Forelimb muscle (tissue), 1 donor: ENCODE measurements at places on chromosomes 4 and X.

DNA sequence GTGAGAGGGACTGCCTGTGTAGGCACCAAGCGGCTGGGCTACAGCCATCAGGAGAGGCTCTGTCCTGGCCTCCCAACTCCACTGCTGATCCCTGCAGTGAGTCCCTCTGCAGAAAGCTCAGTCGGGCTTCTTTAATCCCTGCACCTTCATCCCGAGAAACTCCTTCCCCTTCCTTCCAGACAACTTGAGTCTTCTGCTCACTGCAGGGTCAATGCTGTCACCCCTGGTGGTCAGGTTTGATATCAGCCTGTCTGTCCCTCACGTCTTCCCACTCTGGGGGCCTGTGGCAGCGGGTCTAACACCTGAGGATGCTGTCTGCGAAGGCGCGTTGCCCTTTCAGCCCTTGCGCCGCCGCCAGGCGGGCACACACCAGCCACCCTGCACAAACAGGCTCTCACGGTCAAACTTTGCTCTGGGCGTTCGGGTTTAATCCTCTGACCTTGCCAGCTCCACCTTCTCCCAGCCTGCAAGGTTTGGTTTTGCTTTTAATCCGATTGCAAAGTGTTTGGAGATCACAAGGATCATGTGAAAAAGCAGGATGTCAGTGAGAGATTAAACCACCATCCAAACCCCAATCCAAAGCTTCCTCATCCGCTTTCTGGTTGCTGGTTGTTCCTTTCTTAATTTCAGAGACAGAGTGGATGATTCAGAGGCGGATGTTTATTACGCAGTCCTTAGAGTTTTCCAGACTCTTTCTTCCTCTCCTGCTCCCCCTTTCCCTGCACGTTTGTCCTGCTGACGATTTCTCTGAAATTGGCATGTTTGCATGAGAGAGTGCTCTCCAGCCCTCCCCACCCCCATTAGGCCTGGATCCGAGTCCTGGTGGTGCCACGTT, 74.8 kb upstream of the SLC34A2 start:
- DNase-seq: no peak

DNA sequence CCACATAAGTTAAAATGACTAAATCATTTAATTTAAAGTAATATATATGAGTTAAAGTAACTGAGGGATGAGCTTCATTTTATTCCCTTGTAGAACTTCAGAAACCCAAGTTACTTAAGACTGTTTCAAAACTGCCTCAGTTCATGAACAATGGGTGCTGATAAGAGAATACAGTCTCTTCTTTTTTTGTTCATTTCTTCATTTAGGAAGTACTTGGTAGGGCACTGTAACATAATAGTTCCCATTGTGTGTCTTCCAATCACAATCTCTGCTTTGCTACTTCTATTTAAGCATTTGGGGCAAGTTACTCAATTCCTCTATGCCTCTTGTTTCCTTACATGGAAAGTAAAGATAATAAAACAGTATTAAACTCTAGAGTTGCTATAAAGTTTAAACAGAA, 50.4 kb downstream of the HHIP start:
- DNase-seq: no peak

DNA sequence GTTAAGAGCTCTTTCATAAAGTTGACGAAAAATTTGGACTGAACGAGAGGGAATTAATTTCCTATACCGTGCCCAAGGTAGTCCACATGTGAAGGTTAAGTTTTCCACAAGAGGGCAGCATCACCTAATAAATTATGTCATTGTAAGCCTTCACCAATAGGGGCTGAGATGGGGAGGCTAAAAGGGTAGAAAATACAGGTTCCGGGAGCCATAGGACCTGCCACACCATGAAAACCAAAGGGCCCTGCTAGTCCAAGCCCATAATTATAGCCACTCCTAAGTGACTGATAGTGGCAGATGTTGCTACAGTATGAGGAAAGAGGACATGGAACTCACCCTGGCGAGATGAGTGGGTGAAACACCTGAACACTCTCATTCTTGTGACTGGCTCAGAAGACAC, 122.2 kb downstream of the SHROOM4 start:
- no peak for DNase-seq

GRCh38 chrX:68989865-68990606, 161.2 kb downstream of the EFNB1 start:
- no peak for DNase-seq

GRCh38 chr4:146029147-146029546, 90.5 kb upstream of the ZNF827 start:
- DNase-seq: no peak

- DNase-seq: no peak
Measured at GRCh38 chr4:59091146-59092142, 1981.3 kb upstream of the IGFBP7 start.

DNA sequence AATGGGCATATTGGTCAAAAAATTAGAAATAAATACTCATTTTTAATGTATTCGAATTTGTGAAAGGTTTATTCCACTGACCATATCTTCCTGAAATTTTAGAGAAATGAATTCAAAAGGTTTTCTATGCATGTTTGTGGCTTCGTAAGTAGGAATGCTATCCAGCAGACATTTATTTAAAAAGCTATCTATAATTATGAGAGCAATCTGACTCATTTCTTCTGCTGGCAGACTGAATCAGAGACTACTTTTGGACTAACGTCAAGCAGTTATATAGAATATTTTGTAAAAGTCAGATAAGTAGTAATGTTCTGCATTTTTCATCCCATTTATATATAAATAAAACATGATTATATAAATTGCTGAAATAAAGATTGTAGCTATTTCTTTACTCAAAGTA, 125.0 kb downstream of the SPCS3 start:
- no peak for DNase-seq

DNA sequence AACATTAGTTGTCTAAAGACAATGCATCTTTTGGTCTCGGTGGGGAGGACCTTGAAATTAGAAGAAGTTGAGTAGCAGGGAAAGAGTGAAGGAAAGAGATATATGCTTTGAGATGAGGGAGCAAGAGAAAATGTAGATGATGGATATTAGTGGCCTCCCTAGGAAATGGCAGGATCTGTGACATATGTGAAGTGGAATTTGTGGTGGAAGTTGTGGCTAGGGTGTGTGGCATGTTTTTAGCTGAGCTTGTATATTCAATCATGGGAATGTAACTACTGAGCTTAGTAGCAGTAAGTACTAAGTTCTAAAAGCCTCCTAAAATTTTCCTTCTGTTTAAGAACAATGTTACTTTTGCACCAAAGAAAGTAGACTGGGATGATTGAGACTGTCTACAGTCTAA, 382.8 kb upstream of the CTSO start:
- no peak for DNase-seq

- no peak for DNase-seq
Measured at GRCh38 chr4:171561419-171561818, 251.8 kb upstream of the GALNTL6 start.

- no peak for DNase-seq
Measured at GRCh38 chr4:3775005-3775404, 8.8 kb downstream of the ADRA2C start.

DNA sequence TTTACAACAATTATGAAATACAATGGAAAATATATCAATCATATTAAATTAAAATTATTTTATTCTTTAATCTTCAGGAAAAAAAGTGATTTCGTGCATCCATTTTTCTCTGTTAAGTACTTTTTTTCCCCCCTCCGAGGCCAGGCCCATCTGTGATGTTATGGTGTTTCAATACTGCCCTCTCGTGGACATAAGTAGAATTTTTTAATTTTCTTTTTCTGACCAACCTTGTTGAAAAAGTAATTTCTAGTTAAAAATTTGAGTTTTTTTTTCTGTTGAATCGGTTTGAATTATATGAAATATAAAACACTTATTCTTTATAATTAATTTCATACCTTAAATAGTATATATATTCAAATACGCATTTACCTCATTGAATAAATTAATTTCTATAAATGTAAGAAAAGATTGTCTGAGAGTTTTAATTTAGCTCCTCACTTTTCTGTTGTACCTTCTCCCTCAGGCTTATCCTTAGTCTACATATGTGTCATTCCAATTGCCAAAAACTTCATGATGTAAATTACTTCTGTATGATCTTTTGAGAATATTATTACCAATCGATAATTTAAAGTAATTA, 175.8 kb upstream of the TECRL start:
- DNase-seq: peak; percentile 8

DNA sequence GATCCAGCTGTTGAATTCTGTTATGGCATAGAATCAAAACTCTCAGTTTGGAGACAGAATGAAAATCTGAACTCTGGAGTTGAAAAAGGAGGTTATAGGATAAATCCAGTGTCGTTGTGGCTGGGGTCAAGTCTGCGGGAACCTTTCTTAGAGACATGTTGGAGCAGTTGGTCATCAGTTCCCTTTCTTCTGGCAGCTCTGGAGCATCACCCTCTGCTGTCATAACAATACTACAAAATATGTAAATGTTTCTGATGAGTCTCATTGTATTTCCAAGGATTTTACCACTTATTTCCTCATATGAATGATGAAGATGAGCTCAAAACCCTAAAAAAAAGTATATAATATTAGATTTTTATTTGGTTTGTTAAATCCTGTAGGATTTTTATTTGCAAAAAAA, 7.5 kb downstream of the TLR10 start:
- DNase-seq: no peak

DNA sequence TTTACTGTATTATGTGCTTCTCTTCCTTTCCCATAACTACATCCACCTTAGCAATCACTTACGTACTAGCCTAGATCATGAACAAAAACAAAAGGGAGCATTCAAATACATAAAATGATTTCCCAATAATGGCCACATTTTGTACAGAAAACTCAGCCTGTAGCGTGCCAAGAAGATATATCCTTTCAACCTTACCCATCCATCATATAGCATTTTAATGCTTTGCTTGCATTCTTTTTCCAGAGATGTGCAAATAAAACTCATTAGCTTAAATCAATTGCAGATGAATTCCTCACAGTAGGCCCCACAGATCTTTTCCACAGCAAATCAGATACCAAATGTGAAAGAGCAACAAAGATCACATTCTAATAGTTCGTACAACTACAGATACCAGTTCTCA, 20.8 kb downstream of the GRSF1 start:
- no peak for DNase-seq

- DNase-seq: no peak
Measured at GRCh38 chr4:89008166-89008565, 48.8 kb downstream of the FAM13A start.

GRCh38 chrX:12701628-12702027, 89.6 kb upstream of the PRPS2 start:
- DNase-seq: peak; percentile 6

GRCh38 chrX:54826598-54826997, 19.1 kb downstream of the MAGED2 start:
- no peak for DNase-seq

DNA sequence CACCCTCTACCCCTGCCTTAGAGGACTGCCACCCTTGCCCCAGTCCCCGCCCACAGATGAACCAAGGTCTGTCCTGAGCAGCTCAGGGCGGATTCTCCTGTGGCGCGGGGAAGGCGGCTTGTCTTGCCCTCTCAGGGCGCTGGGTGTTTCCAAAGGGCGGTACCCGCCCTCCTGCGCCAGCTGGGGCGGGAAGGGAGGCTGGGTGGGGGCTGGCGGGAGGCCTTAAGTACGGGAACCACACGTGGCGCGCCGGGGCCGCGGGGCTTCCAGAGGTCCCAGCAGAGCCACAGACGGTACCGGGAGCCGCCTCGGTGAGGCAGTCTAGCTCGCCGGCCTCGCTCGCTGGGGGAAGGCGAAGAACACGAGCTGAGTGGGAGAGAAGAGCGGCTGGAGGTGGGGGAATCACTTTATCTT, 361.1 kb downstream of the MID1IP1 start:
- DNase-seq: no peak

DNA sequence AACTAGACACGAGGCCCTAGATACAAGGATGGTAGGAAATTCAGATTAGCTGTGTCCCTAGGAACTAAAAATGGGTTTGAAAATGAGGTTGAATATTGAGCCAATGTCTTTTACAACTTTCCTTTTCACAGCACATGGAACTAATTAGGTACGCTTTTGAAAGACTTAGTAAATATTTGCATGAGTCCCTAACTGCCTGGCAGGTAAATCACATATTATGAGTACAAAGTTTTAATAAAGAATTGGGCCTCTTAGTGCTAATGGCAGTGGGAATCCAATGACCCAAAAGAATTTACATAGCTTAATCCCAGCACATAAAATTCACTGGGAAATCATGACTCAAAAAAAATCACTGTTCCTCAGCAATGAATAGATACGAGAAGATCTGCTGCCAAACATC, 16.8 kb downstream of the MUC7 start:
- DNase-seq: no peak

DNA sequence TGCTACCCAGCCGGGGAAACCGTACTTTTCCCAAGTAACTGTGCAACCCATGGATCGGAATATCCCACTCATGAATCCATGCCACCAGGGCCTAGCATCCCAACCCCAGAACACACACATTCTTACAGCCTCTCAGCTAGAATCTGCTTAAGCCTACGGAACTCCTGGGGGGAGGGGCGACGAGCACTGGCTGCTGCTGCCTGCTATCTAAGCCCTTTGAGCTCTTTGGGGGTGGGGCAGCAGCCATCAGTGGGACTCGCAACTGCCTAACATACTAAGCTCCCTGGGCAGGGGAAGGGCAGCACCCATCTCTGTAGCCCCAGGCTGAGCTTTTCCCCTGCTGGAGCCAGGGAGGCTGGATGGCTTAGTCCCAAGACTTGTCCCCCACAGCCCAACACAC, 28.6 kb downstream of the NUDT10 start:
- DNase-seq: no peak

DNA sequence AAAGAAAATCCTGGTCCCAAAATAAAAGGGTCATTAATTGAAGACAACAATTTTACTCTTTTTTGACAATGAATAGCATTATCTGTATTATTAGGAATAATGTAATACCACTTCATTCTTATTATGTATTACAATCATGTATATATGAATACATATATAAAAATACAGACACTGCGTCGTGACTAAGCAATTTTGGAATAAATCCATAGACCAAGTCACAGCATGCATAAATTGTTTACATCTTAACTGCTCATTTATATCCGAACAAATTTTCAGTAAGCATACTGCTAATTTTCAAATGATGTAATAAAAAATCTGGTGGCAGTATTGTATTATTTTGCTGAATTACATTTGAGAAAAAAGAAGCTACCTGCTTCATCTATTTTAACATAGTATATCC, 321.6 kb upstream of the PITX2 start:
- no peak for DNase-seq

DNA sequence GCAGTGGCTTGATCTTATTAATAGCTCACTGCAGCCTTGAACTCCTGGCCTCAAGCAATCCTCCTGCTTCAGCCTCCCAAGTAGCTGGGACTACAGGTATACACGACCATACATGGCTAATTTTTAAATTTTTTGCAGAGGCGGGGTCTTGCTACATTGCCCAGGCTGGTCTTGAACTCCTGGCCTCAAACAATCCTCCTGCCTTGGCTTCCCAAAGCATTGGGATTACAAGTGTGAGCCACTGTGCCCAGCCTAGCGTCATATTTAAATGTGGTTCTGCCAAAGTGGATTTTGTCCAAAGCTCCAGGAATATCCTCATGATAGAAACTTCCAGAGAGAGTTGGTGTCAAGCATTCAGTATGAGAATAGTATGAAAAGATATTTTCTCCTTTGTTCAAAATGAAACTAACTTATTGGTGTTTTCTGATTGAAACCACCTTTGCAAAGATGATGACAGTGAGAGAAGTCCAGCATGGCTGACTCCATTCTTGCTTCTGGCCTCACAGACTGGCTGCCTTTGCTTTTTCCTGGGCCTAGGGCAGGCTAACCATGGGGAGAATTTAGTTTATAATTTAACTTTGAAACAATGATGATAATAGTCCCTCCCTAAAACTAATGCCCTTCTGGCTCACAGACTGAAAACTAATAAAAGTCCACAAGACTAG, 129.0 kb downstream of the C4orf51 start:
- DNase-seq: no peak
